Kidney tubule cell (primary cell): ENCODE measurements at places on chromosomes 16 and 17.

DNA sequence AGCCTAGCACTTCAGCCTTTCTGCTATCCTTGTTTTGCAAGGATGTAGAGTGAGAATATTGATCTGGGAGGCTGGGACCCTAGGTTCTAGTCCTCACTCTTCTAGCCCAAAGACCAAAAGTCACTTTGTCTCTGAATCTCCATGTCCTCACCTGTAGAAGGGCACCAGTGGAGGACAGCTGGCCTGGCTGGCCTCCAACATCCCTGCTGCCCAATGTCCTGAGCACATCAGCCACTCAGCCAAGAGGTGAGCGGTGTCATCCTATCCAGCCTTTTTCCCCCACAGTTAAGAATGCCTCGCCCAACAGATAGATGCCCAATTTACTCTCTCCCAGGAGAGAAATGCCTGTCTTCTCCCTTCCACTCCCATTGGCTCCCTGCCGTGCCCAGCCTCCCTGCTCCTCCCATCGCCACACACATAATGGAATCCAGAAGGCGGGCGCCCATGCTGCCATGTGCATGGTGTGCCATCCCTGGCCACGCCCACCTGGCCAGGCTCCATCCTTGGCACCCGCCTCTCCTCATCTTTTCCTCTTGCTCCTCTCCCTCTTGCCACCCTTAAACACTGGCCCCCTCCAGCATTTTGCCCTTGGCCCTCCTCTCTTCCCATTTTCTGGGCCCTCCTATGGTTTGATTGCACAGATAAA, 157.3 kb upstream of the SDK2 start:
- DNase-seq = no peak

DNA sequence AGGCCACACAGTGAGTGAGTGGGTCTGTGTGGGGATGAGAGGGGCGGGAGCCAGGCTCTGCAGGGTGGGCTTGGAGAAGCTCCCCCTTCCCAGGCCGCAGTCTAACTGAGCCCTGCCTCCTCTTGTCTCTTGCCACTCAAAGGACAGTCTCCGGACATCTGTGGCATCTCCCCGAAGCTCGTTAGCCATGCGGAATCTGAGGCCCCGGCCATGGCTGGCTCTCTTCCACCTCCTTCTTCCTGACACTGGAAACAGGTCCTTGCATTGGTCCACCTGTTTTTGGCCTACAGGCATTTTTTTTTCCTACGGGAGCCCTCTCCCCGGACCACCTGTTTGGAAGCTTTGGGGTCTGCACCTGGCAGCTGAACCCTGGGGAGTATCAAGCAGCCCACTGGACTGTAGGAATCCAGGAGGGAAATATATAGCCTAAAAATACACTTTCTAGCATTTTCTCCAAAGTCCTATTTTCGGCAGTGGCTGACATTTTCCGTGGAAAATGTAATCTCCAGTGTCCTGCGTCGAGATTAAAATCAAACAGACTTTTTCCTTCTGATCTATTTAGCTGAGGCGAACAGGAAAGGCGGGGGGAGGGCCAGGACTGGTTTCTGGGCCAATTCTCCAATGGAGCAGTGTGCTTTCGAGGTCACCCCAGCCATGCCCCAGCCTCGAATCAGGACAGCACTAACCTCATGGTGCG, 9.1 kb downstream of the ATP2A3 start:
- DNase-seq = no peak

GRCh38 chr16:15855704-15856003, 1.2 kb downstream of the MYH11 start:
- no peak for DNase-seq

DNA sequence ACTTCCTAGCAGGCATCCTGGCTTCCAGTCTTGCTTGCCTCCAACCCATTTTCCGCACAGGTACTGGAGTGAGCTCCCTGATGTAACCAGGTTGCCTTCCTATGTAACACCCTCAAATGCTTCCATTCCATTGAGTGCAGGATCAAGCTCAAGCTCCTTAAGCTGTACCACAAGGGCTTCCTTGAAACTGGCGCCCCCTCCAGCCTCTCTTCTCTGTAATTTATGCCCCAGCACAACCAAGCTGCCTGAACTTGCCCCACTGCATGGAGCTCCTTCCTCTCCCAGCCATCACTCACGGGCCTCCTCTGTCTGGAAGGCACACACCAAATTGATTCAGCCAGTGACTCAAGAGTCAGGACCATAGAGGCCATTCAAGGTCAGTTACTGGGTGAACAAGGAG, 234.8 kb upstream of the RPL38 start:
- no peak for DNase-seq

DNA sequence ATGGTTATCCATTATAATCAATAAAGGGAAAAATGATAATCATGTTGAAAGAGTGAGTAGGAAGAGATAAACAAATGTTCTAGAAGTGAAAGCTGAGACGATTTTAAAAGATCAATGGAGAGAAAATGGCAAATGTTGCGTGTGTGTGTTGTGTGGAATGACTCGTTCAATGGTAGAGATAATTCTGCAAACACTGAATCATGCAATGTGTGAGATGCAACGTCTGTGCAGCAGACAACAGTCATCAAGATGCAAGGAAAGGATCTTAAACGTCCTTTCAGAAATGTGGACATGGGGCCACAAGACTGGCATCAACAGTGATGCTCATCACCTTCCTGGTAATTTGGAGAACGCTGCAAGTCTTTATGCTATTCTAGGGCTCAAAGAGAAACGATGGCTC, 124.4 kb downstream of the CDYL2 start:
- no peak for DNase-seq

- DNase-seq = no peak
Observed at GRCh38 chr17:9269350-9270035, 248.2 kb downstream of the NTN1 start.

GRCh38 chr17:492022-492413, 139.4 kb upstream of the RPH3AL start:
- DNase-seq = no peak

- DNase-seq = no peak
Observed at GRCh38 chr16:73599870-73600269, 551.9 kb upstream of the ZFHX3 start.

GRCh38 chr16:74623839-74624235, 16.9 kb upstream of the GLG1 start:
- DNase-seq = no peak

DNA sequence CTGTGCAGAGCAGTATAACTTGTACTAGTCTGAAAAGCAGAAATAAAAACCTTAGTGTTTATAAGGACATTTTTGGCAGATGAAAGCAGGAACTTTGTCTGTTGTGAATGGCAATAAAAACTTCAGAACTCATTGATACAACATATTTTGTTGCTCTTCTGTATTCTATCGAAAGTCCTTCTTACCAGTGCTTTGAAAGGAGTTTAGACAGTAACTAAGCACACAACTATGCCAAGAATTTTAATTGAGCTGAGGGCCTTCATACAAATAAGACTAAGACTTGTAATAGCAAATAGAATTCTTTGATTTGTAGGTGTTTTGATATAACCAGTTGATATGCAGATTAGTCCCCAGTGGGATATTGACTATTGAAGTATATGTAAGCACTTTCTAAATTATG, 308.4 kb downstream of the ZFHX3 start:
- peak; percentile 64 for DNase-seq

DNA sequence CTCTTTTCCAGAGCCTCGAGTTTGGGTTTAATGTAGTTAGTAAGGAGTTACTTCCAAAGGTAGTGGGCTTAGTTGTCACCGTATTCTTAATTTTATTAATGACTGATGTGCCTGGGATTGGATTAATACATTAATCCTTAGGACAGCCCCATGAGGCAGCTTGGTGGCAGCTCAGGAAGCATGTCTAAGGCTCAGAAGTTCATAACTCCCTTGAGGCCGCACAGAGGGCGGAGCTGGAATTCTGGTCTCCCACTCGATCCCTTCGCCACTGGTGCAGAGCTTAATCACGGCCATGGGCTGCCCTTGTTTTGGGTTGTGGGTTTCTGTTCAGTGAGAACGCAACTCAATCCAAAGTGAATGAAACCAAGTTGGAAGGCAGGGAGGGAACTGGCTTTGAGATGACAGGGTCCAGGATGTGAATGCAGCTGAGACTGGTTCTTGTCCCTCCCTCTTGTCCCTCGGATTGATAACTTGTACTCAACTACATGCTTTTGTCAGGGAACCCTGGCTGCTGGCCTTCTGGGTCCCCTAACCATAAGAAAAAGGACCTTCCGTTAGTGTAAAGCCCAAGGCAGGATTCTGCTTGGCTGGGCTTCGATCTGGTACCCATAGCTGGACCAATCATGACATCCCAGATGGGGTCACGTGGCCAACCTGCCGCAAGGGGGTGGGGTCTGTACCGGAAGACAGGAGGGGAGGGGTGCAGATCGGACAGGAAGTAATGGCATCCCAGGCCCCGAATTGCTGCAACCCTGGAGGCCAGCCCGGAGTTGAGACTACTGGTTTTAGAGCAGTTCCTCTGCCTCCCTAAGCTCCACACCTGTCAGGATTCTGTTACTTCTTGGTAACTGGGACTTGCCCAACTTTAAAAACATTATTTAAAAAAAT, 45.4 kb downstream of the SNX20 start:
- no peak for DNase-seq

DNA sequence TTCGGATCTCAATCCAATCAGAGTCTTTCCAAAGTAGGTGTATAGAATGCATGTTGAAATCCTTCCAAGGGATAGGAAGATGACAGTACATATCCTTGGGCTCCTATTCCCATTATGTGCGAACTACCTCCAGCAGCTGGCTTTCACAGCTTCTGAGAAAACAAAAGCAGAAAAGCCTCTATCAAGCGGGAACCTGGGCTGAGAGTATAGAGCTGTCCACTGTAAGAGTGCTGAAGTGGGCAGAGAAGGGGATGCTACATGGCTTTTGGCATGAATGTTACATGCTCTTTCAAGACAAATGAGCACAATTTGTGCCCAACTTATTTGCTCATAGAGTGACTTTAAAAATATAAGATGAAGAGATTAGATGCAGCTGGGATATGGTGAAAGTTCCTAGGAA, 993.5 kb downstream of the CDH8 start:
- DNase-seq = no peak

GRCh38 chr17:6894206-6894528, 62.6 kb upstream of the TEKT1 start:
- DNase-seq = peak; percentile 10

GRCh38 chr16:15553313-15554088, 89.5 kb downstream of the MARF1 start:
- no peak for DNase-seq

DNA sequence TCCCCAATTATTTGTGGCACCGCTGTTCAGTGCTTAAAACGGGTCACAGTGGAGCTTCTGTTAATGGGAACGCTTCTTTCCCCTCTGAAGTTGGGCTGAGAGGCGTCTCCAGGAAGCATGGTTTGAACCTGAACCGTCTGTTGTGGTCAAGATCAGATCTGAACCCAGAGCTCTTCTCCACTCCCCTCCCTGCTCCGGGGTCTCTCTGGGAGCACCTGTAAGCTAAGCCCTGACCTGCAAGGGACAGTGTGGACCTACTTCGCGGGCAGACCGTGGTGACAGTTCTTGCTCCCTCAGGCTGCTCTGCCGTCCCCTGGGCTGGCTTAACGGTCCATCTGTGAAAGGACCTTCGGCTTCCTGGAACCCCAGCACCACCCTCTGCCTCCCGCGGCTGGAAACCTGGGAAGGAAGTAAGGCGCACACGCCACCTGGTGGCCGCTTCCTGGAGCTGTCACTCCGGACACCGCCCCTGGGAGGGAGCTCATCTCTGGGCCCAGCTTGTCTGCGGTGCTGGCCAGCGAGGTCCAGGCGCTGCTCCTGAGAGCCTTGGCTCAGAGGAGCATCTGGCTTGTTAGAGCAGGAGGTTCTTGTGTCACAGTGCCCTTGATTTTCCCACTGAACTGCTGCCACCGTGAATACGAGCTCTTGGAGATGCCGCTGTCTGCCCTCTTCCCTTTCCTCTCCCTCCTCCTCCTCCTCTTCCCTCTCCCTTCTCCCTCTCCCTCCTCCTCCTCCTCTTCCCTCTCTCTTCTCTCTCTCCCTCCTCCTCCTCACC, 518.5 kb upstream of the EEF2KMT start:
- DNase-seq = peak; percentile 65

DNA sequence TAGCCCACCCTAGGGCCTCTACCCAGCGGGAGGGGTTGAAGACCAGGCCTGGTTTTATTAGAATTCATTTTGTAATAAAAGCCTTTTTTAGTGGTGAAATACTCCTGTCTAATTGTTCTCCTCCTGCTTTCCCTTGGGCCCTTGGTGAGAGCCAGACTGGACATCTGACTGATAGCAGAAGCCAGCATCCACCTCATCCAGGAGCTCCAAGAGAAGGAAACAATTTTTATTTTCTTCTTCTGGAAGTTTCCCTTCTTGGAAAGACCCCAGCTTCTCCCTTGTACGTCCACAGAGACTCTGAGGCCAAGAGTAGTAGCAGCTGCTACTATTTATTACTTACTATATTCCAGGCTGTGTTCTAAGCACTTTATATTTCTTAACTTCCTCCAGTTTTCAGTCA, 4.0 kb upstream of the PHKG2 start:
- DNase-seq = no peak

DNA sequence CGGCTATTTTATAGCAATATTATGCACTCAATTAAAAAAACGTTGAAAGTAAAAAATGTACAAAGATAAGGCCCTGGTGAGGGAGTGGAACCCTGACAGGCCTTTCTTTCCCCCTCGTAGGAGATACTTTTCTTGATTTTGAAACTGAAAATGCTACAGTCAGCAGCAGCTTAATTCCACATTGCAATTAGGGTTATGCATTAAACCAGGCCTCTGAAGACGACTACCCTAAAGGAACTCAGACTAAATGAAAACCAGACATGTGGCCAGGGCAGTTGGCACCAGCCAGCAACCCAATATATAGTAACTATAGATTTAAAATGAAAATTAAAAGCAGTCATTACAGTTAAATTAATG, 463.2 kb upstream of the MAF start:
- DNase-seq = no peak

GRCh38 chr16:7628981-7629380, 296.3 kb downstream of the RBFOX1 start:
- no peak for DNase-seq

GRCh38 chr17:74305865-74306654, 20.0 kb upstream of the KIF19 start:
- no peak for DNase-seq

- DNase-seq = no peak
Observed at GRCh38 chr17:48738803-48739526, 10.4 kb upstream of the HOXB13 start.

GRCh38 chr16:28923652-28924398, 1.2 kb downstream of the RABEP2 start:
- DNase-seq = peak; percentile 6

GRCh38 chr16:69309316-69309715, 1.8 kb upstream of the VPS4A start:
- no peak for DNase-seq

- peak; percentile 89 for DNase-seq
Observed at GRCh38 chr17:74768069-74768762, 7.9 kb downstream of the NAT9 start.

GRCh38 chr17:10316801-10317542, 55.8 kb downstream of the MYH13 start:
- DNase-seq = peak; percentile 48

GRCh38 chr16:30017277-30017656, 5.7 kb upstream of the C16orf92 start:
- no peak for DNase-seq
